ENCODE measurements at places on chromosomes 3 and 15.

- peak; percentile 63 for DNase-seq
Measured at GRCh38 chr15:48855501-48856440, 22.2 kb upstream of the EID1 start.

GRCh38 chr3:142507241-142507640 is 59.4 kb upstream of the XRN1 start:
- DNase-seq = peak; percentile 39

DNA sequence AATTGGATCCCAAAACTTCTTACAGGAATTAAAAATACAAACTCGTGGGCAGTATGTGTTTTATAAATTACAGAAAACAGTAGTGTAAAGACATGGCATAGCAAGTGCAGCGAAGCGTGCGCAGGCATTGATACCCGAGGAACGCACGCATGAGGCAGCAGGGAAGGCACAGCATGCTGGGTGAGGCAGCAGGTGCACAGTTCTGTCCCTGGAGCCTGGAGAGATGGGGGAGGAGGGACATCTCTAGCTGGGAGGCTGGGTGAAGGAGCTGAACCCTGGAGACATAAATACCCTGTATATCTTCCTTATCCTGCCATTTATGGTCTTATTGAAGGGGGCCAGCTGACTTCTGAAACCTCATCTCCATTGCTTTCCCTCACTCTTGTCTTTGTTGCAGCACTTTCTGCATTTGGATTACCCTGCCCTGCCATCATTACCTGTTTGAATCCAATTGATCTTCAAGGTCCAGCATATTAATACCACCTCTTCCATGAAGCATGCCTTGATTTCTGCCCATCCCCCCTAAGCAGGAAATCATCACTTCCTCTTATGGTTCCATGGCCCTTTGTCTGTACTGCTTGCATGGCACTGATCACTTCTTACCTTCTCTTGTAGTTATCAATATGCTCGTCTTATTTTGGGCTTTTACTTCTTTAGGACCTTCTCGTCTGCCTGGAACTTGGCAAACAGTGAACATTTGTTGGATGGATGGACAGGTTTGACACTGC is 20.5 kb downstream of the LPP start:
- no peak for DNase-seq

DNA sequence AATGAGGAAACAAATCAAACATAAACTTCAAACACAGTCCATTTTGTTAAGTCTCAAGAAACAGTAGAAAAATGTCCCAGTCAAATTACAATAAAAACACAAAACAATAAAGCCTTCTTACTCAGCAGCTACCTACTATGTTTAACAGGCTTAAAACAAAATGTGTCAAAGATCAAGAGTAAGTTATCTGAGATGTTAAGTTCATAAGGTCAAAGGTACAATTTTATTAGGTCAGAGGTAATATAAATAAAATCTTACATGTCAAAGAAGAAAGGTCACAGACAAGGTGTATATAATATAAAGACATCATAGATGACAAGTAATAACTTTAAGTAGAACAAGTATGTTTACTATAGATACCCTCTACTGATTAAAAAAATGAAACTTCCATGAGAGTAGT is 208.3 kb downstream of the SCAPER start:
- DNase-seq = no peak

GRCh38 chr15:42282344-42282743 is 9.1 kb upstream of the TMEM87A start:
- no peak for DNase-seq

DNA sequence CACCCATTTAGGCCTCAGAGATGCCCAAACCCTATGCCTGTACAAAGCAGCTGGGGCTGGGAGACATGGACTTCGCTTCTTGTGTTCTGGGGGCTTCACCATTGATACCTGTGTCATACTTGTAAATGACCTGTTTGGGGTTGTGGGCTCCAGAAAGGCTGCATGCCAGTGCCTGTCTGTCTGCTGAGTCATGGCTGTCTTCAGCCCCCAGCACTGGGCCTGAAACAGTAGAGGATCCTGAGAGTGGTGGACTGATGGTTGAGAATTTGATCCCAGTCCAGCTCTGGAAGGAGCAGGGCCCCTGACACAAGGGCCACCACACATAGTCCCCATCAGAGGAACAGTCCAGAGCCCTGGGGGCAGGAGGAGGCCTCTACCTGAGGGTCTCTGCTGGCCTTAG is 24.6 kb upstream of the APEH start:
- no peak for DNase-seq

DNA sequence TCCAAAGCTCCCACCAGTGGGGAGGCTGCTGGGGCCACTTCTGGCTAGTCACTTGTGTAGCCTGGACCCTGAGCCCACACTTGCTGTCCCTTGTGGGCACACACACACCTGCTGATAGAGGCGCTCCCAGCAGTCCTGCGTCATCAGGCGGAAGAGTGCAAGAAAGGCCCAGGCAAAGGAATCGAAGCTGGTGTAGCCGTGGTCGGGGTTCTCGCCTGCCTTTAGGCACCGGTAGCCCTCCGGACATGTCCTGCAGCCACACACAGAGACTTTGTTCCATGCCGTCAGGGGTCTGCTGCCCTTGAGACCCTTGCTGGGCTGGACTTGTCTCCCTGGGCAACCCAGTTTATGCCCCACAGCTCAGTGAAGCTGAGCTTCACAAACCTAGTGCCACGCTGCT is 42.9 kb downstream of the SCN5A start:
- DNase-seq = no peak

- DNase-seq = no peak
Measured at GRCh38 chr3:194206320-194206719, 70.4 kb downstream of the HES1 start.

GRCh38 chr3:102068327-102068726 is 219.0 kb downstream of the NFKBIZ start:
- no peak for DNase-seq

DNA sequence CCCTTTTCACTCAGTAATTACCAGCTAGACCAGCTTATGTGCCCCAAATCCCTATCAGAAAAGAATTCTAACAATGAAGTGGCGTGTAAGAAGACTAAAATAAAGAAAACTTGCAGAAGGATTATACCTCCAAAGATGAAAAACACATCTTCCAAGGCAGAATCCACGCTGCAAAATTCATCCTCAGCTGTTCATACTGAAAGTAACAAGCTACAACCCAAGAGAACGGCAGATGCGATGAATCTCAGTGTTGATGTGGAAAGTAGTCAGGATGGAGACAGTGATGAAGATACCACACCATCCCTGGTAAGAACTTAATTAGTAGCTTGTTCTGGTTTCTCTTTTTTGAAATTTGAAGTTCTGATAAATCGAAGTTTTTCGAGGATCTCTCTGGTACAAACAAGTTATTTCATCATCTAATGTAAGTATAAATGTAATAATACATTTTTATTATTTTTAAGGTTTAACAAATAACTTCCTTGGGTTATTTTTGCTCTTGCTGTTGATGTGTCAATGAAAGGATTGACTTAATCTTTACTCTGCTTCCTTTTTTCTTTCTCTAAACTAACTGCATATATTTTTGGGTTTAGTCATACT is 1.4 kb downstream of the WDR76 start:
- DNase-seq = peak; percentile 28
